Right renal pelvis (tissue), 4 donors: ENCODE measurements at places on chromosomes 16 and 17. TPM values are rescaled to one million over a fixed set of nuclear protein-coding genes. Genes with fewer than 3 reads are reported as not detected.

- no peak for DNase-seq
Observed at GRCh38 chr17:6536053-6536452, 20.3 kb downstream of the PITPNM3 start.

DNA sequence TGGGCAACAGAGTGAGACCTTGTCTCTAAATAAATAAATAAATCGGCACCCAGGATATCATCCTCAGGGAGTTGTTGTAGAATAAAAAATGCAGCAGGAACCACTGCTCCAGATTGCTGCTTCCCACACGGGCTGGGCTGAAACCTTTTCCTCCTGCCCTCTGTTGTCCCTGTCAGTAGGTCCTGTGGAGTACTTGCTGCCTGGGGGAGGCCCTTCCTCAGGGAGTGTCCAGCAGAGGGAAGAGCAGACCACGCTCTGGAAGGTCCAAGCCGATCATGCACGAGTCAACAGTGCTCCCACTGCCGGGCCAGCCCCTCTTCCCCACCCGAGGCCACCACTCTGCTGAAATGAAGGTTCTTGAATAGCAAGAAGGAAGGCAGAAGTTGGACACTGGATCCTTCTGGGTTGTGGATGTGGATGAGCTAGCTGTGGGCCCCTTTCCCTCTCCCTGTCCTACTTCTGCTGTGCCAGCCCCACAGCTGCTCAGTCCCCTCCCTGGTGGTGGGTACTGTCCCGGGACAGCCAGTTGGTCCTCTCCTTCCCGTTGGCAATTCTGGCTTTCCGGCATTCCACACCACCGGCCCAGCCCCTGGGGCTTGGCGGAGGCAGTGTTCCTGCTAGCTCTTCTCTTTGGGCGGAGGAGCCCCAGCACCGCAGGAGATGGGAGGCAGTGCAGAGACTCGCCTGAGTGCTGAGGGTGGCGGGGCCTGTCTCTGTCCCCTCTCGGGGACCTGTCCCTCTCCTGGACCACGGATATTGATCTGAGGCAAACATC, 10.8 kb downstream of the CDK5R1 start:
- no peak for DNase-seq

DNA sequence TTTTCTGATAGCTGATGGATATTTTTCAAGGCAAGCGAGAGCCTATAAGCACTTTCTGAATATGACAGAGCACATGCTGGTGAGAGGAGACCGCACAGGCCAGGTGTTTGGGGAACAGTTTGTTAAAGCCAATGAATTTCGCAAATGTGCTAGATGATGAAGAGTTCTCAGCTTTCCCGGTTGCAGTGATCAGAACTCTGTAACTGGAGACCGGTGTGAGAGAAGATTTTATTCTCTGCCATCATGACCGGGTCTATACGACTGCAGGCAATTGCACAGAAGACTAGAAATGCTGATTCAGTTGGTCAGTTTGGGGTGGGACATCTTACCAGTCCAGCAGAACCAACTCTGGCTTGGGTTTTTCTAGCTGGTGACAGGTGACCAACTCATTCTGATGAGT, 25.4 kb downstream of the SMTNL2 start:
- DNase-seq: no peak

DNA sequence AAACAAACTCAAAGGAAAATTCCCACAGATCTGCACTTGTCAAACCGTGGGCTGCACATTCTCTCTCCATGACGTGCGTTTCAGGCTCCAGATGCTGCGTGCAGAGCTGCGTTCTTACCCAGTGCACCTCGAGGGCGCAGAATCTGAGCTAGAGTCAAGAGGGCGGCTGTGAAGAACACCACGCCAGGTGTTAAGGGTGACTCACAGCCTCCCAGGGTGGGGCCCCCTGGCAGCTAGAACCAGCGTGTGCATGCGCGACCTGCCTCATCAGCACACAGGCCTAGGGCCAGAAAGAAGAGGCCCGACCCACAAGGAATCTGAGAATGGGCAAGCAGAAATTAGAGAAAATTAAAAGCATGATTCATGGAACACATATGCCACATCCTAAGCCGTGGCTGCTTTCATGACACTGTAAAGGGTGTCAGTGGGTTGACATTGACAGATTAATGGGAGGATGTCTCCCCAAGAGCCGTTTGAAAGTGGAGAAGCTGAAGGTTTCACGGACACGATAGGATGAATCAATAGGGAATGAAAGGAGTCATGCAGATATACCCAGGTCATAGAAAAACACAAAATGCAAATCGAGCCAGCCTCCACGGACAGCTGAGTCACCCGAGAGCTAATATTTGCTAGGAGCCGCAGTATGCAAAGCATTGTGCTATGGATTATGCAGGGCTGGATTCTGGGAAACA, 29.0 kb downstream of the MARCHF10 start:
- no peak for DNase-seq

- DNase-seq: no peak
Observed at GRCh38 chr16:72397876-72398275, 225.9 kb upstream of the PMFBP1 start.

- no peak for DNase-seq
Observed at GRCh38 chr16:89749637-89750036, 28.3 kb downstream of the ZNF276 start.

DNA sequence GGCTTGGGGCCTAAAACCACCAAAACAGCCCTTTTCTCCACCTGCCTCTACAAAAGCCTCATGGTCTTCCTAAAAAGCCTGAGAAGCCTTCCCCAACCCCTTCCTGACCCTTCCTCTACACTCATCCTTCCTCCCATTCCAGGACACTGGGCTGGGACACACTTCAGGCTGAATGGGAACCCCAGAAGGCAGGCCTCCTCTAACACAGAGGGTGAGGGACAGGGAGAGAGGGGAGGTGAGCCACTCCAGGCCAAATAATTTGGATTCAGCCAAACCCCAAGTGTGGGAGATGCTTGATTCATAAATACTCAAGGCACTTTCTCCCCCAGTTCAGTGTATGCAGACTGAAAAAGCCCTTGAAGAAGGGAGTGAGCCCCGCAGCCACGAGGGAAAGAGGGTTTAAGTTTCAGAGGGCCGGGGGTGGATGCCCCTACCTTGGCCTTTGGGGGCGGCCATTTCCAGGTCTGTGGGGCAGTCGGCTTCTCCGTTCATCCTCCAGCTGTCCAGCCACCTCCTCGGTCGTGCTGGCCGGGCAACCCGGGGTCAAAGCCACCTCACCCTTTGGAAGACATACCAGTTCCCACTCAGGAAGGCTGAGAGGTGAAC, 1.6 kb downstream of the UBTF start:
- no peak for DNase-seq

- no peak for DNase-seq
Observed at GRCh38 chr17:28953444-28954118, 2.3 kb upstream of the PHF12 start.

DNA sequence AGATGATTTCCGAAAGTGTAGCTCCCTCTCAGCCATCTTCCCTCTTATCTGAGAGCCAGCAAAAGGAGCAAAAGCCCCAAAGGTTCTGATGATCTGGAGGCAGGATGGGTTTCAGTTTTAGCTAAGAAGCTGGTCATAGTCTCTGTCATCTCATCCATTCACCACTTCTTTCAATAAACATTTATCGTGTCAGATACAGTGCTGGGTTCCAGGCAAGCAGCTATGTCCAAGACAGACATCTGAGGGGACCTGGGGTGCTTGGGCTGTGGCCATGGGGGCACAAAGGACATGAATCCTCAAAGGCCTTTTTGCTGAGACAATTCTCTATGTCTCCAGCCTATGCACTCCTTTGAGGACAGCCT, 1.0 kb upstream of the ETV4 start:
- no peak for DNase-seq

GRCh38 chr16:55433030-55433429, 46.0 kb upstream of the MMP2 start:
- no peak for DNase-seq

GRCh38 chr17:82668631-82669099, 20.4 kb upstream of the WDR45B start:
- no peak for DNase-seq

- DNase-seq: no peak
Observed at GRCh38 chr16:11706180-11706742, 36.4 kb downstream of the TXNDC11 start.

GRCh38 chr17:78535273-78536197, 41.7 kb downstream of the DNAH17 start:
- no peak for DNase-seq

DNA sequence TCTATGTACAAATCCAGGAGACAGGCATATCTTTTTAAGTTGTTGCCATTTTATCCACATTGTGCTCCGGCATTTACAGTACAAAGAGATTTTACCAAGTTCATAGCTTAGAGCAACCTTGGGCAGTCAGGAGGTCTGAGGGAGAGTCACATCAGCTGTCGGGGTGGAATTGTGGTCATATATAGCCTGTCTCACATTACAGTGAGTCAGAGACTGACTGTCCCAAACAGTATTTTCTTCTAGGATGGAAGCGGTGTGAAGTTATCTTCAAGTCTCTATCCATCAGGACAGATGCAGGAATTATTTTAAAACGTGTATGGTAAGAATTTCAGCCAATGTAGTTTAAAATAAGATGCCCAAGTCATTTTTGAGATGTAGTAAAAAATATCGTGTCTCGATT, 53.0 kb downstream of the GPRC5B start:
- DNase-seq: peak; percentile 33

DNA sequence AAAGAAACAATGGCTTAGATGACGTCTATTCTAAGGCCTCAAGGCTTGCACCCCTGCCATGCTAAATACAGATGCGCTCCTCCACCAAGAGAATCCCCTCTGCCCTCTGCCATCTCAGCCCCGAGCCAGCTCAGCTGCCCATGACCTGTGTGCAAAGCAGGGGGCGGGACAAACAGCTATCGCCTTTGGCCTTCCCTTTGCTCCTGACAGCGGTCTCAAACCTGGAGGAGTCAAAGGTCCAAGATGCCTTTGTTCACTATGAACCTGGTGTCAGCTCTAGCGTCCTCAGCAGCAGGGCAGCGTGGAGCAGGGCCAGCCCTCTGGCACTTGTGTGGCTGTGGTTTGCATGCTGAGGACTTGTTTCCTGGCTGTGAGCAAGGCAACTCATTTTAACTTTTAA, 12.3 kb downstream of the SLX4 start:
- DNase-seq: no peak

DNA sequence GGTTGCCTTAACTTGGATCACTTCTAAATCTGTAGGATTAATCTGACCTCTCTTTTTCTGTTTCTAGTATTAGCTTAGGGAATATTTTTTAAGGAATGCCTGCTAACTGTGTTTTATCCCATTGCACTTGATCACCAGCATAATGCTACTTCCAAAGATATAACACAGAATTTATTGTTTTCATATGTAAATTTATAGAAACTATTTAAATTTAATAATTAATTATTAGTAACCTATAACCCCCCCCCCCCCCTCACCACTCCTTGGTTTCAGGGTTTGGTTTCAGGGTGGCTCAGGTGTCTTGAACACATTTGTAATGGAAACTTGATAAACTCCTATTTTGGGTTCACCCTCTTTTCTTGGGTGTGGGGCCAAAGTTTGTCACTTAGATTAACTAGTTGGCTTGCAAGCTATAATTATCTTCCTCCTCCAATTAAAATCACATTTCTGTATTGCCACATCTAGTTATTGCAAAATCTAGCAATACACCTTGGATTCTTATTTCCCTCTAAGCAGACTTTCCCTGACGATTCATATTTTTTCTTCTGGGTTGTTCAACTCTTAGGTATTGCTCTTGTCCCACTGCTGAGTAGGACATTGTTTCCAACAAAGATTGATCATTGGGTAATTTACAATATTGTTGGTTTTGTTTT, 18.3 kb downstream of the KRT12 start:
- no peak for DNase-seq

DNA sequence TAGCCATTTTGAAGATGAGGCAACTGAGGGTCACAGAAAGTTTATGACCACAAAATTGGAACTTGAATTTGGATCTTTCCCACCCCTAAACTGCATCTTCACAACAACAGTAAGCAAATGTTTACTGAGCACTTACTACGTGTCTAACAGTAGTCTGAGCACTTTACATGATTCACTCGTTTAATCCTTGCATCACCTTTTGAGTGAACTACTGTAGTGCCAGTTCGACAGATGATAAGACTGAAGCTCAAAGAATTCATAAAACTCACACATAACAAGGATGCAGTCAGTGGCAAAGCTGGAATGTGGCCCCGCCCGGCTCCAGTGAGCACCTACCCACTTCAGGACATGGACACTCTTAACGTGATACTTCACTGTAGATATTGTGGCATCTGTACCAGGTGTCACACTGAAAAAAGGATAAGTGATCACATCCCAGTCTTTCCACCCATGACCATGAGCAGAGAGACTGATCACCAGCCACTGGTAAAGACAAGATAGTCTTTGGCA, 36.0 kb upstream of the HLF start:
- no peak for DNase-seq

DNA sequence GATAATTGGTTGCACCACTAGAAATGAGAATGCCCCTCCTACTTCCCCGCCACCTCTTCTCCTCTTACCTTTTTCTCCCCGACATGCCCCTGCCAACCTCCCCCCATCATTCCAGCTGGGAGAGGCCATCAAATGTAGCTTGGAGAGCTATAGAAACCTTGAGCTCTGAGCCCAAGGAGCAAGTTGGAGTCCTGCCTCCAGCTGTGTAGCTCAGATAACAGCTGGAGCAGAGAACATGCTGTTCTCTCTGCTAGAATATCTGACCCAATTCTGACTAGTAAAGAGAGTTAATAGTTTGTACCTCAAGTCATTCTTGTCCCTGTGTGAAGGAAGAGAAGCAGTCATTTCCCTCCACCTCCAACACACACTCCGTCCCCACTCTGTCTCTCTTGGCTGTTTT, 490.3 kb downstream of the MAF start:
- DNase-seq: no peak

Gene ENPP7
- polyA plus RNA-seq: 6.5 TPM

Gene C16orf96
- 0.25 TPM for polyA plus RNA-seq

Gene PPY
- 0.65 TPM for polyA plus RNA-seq

Gene C17orf113
- 3.7 TPM for polyA plus RNA-seq

Gene LRRC75A
- 4.3 TPM for polyA plus RNA-seq

Gene ABCC12
- polyA plus RNA-seq: 0.04 TPM

Gene ADAP2
- polyA plus RNA-seq: 3.1 TPM

Gene CD68
- polyA plus RNA-seq: 50.7 TPM

Gene ZNF263
- polyA plus RNA-seq: 42.7 TPM

Gene SSTR5
- polyA plus RNA-seq: 0.11 TPM

Gene EFCAB13
- polyA plus RNA-seq: 6.2 TPM
